GM18507 (cell line): ENCODE measurements at places on chromosomes 5 and 9.
A peak's percentile ranks its signal among the peaks of the same experiment; 100 is the strongest.

- no peak for DNase-seq
These were observed 1.4 kb upstream of the QRFP start for GRCh38 chr9:130897848-130898551.

- no peak for DNase-seq
These were observed 50.0 kb upstream of the COL5A1 start for GRCh38 chr9:134591573-134591981.

DNA sequence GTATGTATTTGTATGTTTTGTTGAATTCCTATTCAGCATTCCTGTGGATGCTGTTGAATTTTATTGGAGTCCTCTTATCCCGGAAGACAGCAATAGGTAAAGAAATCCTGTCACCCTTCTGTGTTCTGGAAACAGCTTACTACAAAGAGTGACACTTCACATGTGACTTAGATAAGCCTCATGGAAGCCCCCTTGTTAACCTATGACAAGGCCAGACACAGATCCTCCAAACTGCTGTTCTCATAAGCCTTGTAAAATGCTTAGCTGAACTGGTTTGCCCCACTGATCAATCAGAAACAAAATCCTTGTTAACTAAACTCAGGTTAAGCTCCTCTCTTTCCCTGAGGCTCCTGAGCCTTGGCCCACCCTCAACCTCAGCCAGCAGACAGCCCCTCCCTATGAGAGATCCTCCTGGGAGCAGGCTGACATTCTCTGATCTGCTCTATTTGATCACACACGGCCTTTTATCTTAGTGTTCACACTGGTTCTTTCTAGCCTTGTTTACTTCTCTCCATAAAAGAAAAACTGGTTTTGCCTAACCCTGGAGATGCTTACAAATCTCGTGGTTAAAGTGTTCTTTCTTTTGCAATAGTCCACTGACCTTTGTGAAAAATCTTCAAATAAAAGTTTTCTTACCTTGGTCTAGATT is 29.4 kb upstream of the ATP6V1G1 start:
- no peak for DNase-seq

DNA sequence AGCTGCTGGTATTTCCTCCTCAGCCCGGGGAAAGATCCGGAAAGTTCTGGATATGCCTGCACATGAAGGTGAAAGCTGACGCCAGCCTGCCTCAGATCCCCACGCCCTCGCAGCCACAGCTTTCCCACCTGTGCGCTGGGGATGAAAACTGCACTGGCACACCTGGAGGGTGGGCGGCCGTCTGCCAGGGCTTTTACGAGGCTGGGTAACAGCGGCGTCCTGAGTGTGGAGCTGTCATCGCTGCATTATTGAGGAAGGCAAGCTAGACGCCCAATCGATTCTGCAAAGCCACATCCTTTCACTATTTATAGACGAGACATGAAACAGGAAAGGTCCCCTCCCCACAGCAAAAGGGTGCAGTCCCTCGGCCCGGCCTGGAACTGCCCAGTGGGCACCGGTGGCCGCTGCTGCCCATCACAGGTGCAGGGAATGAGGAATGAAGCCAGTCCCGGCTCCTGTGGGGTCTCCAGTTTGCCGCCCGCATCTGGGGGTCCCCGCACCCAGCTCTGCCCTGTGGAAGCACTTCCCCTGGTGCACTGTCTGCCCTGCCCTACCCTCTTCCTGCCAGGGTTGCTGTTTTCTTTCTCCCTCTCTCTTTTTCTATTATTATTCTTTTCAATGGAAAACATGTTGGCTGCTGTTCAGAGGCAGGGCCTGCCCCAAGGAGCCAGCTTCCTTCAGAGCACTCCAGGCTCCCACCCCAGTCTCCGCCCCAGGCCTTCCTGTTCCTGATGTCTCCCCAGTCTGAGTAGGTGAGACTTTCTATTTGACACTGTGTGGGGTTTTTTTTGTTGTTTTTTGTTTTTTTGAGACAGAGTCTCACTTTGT is 7.0 kb downstream of the NOTCH1 start:
- no peak for DNase-seq

- DNase-seq: no peak
These were observed 70.9 kb downstream of the SETX start for GRCh38 chr9:132283863-132284262.

- DNase-seq: no peak
These were observed 15.5 kb downstream of the FGD3 start for GRCh38 chr9:92962846-92963245.

DNA sequence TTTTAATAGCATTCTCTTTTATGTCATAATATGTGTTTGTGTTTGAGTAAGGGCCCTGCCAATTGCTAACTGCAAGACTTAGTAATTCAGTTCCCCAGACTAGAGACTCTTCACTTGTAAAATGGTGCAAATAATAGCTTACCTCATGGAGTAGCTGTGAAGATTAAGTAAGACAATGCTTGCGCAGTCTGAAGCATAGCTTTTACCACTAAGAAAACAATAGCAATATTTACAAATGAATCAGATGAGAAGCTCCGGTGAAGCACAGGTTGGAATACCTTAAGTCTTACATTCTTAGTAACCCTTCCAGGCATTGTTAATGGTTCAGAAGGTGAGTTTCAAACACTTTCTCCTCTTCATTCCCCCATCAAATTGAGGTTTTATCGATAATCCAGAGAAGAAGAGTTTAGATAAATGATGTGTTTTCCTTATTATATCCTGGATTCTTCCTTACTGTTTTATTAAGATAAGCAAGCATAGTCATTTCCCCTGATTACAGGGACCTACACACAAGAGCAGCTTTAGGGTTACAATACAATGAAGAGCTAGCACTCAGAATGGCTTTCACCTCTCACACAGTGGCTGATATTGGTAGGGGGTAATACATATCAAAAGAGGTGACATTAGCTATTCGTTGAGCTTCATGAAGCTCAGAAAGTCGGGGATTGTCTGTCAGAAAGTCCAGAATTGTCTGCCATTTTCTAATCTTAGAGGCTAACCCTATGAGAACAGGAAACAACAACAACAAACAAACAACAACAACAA is 96.4 kb upstream of the EDIL3 start:
- no peak for DNase-seq

DNA sequence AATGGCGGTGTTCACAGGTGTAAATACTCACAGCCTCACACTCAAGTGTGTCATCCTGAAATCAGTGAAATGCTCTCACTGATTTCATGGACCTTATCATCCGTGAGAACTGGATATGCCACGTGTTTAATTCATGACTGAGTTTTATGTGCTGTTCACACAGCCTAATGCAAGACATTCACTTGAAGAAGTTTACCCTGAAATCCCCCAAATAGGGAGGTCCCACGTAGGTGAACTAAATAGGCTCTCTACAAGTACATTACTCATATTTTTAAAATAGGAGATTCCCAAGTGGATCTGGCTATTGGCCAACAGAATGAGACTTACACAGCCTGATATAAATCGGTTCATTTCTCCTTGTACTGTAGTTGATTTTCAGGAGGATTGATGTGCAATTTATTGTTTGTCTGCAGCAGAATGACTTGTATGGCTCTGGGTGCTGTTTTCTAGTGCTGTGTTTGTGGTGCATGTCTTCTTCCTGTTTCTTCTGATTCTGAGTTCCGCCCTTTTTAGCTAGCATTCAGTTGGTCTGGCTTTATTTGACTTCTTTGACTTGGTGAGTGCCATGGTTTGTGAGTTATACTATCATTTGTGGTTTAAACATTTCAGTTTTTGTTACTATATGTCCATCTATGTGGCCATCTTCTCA is 25.1 kb downstream of the TRIO start:
- DNase-seq: no peak

GRCh38 chr5:98986587-98986986 is 57.8 kb upstream of the CHD1 start:
- DNase-seq: no peak

GRCh38 chr5:169242175-169242848 is 58.6 kb downstream of the SLIT3 start:
- DNase-seq: no peak

GRCh38 chr9:106019039-106019680 is 324.8 kb downstream of the TMEM38B start:
- DNase-seq: no peak

GRCh38 chr9:127049044-127049443 is 73.4 kb downstream of the ANGPTL2 start:
- DNase-seq: peak; percentile 9

DNA sequence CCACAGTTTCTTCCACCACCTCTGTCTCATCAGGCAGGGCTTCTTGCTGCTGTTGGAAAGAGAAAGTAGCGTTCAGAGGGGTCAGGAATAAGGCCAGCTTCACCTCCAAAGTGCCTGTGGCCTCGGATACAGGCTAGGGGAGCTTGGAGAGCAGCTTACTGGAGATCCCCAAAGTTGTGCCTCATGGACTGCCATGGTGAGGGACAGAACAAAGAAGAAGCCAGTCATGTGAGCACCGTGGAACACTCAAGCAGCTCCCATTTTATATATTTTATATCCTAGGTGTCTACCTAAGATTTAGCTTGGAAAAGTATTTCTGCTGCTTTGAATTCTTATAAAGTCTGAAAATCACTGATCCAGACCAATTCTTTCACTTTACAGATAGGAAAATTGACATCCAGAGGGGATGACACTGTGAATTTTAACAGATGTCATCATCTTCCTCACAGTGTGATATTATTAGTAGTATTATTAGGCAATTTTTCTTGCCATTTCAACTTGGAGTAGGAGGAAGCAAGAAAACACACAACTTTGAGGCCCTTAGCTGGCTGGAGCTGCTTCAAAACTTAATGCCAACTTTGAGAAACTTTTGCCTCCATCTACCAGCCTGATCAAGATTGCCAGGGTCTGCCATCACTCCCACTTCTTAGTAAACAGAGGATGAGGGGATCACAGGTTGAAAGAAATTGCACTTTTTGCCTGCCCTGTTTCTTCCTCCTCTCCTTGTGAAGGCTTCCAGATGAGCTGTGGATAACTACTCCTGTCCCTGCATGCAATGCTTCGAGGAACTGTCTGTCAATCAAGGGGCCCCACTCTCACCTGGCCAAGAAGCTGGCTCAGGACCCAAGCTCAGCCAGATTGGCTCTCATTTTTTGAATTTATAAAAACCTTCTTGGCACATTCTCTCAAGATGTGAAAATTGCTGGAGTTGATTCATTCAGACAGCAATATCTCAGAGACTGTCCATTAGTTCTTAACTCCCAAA is 11.8 kb downstream of the SPARC start:
- DNase-seq: no peak

DNA sequence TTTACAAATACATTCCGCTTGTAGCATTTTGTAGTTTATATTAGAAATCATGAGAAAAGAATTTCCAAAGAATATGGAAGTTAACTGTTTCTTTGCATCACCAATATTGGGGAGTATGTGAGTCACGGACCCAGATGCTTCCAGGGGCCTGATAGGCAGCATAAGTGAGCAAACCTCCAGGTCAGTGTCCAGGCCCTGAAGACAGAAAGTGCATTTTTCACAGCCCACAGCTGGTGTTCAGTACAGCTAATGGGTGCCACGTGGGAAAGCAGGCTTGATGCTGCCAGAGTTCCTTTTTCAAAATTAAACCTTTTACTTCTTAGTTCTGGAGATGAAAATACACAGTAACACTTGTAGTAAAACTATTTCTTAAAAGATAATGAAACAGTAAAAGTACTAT is 454.4 kb upstream of the ACTBL2 start:
- no peak for DNase-seq

- DNase-seq: no peak
These were observed 176.1 kb downstream of the ATPSCKMT start for GRCh38 chr5:10073441-10074104.

DNA sequence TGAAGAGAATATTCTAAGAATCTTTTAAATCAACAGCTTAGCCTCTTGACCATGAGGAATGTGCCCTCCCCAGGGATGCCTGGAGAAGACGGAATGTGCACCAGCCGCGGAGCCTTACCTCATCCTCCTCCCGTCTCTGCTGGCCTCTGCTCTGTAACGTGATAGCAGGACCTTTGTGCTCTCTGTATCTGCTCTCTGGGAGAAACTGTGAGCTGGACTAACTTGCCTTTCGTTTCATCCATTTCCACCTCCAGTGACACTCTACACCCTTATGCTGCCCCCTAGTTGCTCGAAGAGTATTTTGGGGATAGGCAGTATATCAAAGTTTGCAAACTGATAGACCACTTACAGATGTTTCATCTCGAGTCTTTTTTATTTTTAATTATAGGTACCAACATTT is 141.4 kb downstream of the NPR3 start:
- no peak for DNase-seq

DNA sequence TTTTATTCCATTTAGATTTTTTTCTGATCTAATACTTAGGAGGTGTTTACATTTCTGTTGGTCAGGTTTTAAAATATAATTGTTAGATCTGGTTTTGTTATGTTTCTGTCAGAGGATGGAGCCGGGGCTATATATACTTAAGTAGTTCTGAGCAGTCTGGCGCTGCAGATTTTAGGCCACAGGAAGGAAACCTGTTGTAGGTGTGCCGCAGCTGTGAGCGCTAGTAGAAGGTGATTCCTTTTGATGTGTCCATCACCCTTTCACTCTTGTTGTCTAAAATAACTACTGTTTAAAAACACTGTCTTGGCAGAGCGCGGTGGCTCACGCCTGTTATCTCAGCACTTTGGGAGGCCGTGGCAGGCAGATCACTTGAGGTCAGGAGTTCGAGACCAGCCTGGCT is 17.0 kb downstream of the ZBTB34 start:
- DNase-seq: no peak

DNA sequence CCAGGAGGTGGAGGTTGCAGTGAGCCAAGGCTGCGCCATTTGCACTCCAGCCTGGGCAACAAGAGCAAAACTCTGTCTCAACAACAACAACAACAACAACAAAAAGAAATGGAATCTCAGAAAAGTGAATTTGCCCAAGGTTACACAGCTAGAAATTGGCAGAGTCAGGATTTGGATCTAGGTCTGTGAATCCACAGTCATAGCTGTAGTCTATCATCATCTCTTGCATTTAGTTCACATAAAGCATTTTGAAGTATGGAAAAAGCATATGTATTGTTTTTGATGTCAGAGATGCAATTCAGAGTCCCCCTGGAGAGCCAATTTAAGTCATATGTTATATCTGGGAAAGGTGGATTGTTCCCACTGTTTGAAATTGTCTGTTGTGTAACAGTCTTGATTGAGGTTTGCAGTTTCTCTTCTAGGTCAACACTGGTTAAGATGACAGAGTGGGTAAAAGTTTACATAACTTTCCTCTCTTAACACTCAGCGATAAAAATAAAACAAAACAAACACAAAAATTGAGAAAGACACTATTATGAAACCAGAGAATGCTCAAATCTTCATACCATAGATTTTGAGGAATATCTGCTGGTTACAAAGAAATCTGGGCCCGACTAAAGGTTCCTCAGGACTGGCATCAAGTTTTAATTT is 21.5 kb upstream of the GPR21 start:
- DNase-seq: no peak

GRCh38 chr5:930866-931265 is 38.2 kb downstream of the TRIP13 start:
- no peak for DNase-seq

DNA sequence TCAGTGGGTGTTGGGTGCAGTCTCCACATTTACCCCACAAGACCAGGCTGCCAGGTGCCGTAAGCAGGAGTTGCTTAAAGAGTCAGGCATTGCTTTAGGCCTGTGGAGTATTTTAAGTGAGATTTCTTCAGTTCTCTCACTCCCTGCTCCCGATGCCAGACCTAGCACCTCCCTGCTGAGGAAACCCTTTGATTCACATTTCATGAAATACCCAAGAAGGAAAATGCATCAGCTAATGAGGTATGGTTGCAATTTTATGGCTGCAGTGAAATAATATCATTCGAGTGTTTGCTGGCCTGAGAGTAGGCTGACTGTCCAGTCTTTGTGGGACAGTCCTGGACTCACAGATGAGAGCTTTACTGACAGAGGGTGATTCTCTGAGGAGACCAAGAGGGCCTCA is 67.4 kb upstream of the CTSL start:
- DNase-seq: no peak

- no peak for DNase-seq
These were observed 212.4 kb downstream of the HSD17B3 start for GRCh38 chr9:96089452-96090085.

- no peak for DNase-seq
These were observed 10.6 kb upstream of the PWWP2A start for GRCh38 chr5:160129841-160130240.
